ENCODE measurements at places on chromosomes 11 and 22.

GRCh38 chr11:86978247-86978646 lies 23.1 kb upstream of the FZD4 start:
- no peak for DNase-seq

GRCh38 chr11:88849368-88849767 lies 216.4 kb downstream of the GRM5 start:
- DNase-seq, result no peak

GRCh38 chr22:36274531-36274930 lies 21.6 kb downstream of the APOL1 start:
- DNase-seq, result no peak

DNA sequence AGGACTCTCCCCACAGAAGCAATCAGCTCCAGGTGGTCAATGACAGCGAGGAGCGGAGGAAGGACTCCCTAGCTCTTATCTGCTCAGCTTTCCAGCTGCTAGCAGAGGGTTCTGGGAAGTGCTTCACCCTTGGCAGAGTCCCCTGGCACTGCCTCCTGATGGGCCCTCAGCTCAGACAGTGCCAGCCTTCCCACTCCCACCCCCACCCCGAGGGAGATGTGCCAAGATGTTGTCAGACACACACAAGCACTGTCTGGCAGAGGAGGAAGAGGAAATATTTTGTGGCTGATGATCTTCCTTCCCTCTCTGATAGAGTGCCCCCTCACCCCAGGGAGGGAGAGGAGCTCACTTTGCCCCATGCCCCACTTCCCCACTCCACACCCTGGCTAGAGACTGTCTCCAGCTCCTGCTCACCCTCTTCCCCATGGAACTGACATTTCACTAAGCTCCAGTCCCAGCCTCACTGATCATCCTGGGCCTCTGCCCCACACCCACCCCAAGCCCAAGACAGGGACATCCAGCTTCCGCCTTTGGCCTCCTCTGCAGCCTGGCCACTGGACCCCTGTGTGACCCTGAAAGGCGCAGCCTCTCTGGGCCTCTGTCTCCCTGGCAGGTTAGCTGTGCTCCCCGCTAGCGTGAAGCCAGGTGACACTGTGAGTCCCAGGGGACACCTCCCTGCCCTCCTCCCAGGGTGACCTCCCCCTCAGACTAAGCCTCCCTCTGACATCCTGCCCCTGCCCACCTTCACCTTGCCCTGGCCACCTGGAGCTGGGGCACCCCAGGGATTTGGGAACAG lies 44.5 kb downstream of the SLCO2B1 start:
- DNase-seq, result no peak

DNA sequence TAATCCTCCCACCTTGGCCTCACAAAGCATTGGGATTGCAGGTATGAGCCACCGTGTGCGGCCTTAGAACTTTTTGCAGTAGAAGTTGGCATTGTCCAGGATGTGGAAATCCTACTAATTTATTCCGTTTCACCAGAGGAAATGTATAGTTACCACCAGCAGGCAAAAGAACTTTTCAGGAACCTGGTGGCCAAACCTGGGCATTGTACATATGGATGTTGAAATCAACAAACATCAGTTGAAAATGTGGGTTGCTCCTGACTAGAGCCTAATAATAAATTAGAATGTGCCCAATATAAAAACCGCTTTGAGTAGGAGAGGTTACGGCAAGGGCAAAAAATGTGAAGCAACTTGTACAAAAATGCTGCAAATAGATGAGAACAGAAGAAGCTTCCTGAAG lies 40.7 kb upstream of the XBP1 start:
- DNase-seq, result no peak

DNA sequence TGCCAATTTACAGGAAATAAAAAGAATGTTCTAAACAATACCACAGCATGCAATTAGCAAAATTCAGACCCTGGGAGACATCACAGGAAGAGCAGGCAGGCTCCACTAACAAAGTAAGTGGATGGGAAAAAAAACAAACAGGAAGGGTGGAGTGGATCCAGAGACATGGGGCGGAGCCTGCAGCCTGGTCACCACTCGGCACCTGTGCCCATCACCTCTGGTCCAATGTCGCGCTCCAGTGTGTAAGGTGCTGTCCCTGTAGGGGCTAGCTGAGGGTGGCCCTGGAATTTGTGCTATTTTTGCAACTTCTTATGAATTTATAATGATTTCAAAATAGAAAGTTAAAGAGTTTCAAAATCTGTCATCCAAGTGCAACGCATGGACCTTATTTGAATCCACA lies 11.0 kb upstream of the MOB2 start:
- no peak for DNase-seq

GRCh38 chr22:28563636-28564035 lies 116.0 kb downstream of the TTC28 start:
- no peak for DNase-seq

- no peak for DNase-seq
Observed at GRCh38 chr11:16001044-16001568, 355.2 kb downstream of the SOX6 start.

GRCh38 chr22:42939941-42940653 lies 74.9 kb downstream of the PACSIN2 start:
- no peak for DNase-seq

- no peak for DNase-seq
Observed at GRCh38 chr22:38284042-38284402, 11.2 kb upstream of the TMEM184B start.

DNA sequence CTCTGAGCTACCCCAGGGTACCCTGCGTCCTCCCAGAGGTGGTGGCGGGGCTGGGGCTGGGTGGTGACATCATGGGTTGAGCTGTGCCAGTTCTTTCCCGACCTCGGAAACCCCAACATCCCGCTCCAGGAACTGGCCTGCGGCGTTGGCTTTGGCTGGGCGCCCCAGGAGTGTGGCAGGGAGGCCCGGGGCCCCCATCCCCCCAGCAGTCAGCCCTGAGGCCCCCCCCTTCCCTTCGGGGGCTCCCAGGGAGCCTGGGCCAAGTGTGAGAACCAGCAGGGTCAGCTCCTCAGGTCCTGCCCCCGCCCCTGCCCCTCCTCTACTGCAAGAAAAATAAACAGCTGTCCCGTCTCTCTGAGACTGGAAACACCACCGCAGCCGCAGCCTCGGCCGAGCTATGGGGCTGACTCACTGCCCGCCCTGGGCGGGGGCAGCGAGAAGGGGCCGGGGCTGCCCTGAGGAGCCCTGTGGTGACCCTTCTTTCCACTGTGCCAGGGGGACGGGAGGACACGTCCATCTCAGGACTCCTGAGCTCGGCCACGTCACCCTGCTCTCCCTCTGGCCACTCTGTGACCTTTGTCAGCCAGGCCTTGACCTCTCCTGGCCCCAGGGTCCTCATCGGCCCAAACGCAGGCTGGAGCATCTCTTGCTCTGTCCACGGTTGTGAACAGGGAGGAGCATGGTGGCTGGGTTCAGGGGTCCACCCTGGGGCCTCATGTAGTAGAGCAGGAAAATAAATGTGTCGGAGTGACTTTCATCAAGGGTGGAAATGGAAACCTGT lies 73.4 kb downstream of the WNT7B start:
- DNase-seq, result no peak

DNA sequence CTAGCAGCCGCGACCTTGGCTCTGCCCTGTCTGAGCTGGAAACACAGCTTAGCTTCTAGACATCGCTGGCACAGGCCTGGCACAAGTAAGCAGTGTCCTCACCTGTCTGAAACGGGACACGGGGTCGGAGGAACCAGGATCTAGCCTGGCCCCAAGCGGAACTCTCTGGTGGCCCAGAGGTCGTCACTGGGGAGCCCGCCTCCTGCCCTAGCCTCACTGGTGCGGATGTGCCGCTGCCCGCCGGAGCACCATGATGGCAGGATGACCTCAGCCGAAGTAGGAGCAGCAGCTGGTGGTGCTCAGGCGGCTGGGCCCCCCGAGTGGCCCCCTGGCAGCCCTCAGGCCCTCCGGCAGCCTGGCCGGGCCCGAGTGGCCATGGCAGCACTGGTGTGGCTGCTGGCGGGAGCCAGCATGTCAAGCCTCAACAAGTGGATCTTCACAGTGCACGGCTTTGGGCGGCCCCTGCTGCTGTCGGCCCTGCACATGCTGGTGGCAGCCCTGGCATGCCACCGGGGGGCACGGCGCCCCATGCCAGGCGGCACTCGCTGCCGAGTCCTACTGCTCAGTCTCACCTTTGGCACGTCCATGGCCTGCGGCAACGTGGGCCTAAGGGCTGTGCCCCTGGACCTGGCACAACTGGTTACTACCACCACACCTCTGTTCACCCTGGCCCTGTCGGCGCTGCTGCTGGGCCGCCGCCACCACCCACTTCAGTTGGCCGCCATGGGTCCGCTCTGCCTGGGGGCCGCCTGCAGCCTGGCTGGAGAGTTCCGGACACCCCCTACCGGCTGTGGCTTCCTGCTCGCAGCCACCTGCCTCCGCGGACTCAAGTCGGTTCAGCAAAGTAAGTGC lies 871 bp downstream of the SLC35E4 start:
- no peak for DNase-seq
